ENCODE measurements at places on chromosomes 5 and 9.

GRCh38 chr5:87899208-87899661 is 369.4 kb downstream of the TMEM161B start:
- DNase-seq, result peak; percentile 39

DNA sequence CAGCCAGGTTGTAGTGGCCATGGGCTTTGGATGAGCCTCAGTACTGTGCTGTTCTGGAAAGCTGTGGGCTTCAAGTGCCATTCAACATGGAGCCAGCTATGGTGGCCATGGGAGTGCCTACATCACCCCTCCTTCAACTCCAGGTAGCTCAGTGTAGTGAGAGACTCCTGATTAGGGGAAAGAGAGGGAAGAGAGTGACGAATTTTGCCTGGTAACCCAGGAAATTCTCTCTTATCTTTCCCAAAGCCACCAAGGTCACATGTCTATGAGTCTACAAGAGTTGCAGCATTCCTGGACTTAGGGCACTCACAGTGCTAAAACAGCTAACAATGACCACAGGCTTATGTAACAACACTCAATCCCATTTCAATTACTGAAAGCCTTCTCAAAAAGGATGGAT is 81.7 kb upstream of the SPTLC1 start:
- DNase-seq, result no peak

DNA sequence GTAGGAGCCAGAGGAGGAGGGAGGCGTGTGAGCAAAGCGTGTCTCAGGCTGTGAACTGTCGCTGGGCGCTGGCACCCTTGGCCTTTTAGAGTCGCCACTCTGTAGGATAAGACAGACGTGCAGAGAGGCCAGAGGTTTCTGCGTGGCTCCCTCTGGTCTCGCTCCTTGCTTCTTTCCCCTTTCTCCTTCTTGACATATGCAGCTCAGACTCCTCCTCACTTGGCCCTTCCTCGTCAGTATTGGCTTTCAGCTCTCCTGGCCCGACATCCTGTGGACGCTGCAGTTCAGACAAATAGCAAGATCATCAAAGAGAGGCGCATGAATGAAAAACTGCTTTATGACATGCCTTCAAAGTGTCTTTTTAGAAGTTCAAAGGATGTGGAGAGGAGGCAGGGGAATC is 116.8 kb upstream of the SPRY4 start:
- peak; percentile 36 for DNase-seq

DNA sequence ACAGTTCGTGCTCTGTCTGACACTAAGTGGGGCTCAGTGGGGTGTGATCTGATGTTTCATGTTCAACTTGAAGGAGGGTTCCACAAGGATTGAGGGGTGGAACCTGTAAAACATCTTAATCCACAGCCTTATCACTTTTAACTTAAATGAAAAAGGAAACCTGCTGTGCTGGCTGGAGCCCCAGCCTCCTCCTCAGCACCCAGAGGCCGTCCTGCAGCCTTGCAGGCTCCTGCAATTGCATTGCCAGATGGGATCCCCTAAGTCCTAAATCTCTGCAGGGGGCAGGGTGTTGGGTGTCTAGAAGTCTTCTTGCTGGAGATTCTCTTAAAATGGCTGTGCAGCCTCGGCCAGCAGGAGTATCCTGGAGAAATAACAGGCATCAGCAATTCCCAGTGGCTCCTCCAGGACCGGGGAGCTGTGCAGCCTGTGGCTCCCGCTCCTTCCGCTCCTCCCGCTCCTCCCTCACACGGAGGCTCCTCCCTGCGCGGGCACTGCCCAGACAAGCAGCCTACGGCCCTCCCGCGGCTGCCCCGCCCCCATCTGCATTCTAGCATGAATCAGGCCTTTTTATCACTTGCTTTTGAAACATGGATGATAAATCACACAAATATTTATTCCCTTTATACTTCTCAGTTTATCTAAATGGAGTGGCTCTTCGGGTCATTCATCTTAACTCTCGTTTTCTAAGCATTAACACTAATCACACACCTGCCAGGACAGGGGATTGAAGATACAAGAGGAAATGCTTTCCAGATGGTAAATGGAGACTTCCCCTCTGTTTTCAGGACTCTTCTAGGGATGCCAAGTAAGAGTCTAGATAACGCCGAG is 131.0 kb downstream of the ADAMTS16 start:
- DNase-seq, result peak; percentile 81

DNA sequence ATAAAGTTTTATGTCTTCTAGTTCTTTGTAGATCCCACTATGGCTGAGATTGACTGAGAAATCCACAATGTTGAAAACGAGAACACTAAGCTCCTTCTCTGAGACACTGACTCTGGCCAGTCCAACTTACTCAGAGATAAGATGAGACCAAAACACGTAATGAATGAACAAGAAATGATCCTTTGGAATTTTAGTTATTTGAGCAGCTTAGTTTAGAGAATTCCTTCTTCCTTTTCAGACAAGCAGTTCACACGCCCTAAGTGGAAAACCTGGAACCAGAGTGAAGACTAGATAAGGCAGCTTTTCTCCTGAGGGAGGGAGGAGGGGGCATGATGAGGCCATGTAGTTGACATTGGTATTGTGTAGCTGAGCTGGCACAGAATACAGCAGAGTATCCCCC is 139.6 kb downstream of the GABRB2 start:
- DNase-seq, result no peak

DNA sequence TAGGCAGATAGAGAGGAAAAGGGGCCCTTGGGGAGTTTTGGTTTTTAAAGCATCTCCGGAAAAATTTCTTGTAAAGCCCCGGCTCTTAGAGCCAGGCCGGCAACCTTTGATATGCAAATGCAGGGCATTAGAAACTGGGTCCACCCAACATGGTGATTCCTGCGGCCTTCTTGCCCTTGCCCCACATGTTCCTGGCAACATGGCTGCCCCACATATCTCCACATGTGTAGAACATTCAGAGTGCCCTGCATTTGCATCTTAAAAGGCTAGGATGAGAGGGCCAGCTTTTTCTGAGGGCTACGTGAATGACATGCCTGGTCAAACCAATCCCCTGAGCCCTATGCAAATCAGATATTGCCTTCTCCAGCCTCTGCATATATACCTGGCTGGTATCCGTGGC is 5.0 kb upstream of the SNAPC3 start:
- DNase-seq, result no peak

DNA sequence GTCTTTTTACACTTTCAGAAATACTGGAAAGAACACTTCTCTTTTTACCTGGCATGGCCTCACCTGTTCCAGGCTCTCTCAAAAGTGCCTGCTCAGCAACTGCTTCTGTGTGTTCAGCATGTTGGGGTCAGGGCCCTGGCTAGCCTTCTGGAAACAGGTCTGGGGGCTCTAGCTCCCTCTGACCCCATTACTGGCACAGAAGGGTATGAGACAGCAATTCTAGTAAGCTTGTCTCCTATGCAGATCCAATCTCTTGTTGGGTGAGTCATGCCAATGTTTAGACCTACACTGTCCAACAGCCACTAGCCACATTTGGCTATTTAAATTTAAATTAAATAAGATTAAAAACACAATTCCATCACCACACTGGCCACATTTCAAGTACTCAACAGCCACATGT is 80.8 kb downstream of the MAPKAP1 start:
- no peak for DNase-seq

DNA sequence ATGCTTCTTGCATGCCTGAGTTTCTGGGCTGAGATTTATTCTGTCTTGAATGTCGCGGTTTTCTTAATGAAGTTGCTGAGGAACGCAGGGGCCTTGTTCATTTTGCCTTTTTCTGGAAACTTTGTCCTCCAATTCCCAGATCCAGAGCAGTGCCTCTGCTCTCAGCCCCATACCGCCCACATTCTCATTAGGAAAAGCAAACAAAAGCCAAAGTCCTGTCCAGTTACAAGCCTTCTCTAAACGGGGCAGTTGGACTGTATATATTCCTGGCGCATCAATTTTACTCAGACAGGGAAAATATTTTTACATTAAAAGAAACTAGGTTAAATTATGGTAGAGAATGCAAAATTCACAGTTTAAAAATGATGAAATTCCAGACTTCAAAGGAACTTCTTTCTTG is 1.2 kb upstream of the PSAT1 start:
- peak; percentile 15 for DNase-seq

GRCh38 chr5:176355400-176356178 is 6.0 kb downstream of the KIAA1191 start:
- no peak for DNase-seq
